Coronary artery (tissue), 2 donors: ENCODE measurements at places on chromosomes 6 and 20.

DNA sequence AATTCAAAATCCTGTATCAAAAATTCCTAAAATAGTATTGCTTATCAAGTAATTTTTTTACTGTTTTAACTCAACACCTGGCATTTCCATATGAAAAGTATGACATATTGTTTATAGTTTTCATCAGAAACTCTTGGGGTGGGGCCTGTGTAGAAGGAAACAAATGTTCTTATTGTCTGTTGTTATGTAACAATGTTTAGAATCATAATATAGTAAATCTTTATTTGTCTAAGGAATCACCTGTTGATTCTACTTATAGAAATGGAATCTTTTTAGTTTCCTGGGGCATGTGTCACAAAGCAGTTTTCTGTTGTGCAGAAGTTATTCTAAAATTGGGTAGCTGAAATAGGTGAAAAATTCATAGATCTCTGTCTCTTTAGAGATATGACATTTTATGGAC, 4.9 kb downstream of the ARMC2 start:
- DNase-seq, result no peak

DNA sequence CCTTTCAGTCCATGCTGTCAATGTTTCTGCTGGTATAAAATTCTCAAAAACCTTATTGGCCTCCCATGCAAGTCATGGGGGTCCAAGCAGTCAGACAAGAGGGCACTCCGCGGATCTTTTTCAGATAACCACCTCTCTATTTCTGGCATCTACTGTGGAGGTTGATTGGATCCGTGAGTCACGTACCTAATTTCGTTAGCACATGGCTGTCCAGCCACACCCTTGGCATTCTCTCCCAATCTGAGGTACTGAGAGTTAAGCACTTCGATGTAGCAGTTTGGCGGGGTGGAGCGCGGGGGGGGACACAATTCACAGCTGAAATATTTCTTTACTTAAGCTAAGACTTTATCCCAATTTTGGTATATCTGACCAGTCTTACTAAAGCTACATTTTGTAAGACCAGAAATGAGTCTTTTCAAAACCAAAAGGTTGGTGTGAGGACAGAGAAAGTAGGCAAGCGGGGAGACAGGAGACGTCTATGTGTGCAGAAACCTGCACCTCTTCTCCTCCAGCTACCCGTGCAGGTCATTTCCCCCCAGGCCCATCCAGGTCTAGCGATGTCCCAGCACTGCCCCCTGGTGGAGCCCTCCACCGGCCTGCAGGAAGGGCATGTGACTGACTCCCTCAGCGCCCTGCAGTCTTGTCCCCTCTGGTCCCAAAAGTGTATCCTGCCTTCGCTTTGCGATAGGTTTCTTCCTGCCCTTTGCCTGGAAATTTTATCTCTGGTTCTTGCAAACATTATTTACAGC, 113.1 kb downstream of the ADAT2 start:
- DNase-seq, result no peak

- DNase-seq, result no peak
These were observed 22.1 kb downstream of the DEK start for GRCh38 chr6:18242062-18242851.

DNA sequence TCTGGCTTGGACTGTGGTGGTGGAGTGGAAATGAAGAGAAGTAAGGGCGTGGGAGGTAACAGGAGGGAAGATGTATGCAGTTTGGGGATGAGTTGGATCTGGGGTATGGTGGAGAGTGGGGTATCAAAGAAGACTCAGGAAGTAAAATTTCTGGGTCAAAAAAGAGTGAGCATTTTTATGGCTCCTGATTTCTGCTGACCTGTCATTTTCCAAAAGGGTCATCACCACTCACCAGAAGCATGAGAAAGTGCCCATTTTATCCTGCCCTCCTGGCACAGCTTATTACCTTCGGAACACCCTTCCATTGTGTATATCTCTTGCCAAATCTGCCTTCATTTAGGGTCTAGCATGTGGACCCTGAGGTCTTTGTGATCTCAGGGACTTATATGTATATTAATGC, 17.3 kb downstream of the TOX2 start:
- DNase-seq, result no peak

DNA sequence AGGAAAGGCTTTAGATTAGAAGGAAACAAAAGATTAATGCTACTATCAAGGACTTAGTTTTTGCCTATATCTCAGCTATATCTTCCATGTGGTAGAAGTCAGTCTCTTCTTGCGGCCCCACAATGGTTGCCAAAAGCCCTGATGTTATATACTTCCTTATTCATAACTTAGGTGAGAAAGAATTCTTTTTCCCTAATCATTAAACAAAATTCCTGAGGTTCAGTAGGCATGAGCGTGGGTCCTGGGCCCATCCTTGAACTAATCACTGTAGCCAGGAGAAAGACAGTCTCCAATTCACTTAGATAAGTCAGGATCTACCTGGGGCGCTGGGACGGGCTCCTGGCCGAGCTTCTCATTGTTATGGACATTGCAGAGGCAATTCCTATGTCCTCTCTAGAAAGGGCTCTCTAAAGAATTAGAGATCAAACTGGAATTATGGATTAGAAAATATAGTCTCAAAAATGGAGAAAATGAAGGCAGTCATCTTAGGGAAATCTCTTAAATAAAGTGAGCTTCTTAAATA, 134.3 kb downstream of the KIF6 start:
- DNase-seq, result no peak

DNA sequence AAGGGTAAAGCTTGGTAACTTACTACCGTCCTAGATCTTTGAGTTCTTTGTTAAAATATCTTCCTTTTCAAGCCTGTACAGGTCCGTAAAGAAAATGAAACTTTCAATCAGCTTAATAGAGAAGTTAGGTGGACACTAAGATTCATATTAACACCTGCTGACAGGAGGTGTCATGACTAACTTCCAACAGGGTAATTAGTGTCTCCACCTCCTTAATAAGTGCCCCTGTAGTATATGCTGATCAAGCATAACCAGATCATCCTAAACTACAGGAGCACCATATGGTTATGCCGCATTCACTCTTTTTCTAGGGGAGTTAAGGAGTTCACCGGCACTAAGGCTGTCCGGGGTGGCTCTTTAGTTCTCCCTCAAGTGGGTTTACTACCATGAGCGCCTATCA, 23.9 kb upstream of the RALGAPA2 start:
- DNase-seq, result no peak

GRCh38 chr6:53192682-53193188, 44.1 kb upstream of the GCM1 start:
- no peak for DNase-seq

- DNase-seq, result no peak
These were observed 39.1 kb downstream of the VSTM2L start for GRCh38 chr20:37941992-37942391.

DNA sequence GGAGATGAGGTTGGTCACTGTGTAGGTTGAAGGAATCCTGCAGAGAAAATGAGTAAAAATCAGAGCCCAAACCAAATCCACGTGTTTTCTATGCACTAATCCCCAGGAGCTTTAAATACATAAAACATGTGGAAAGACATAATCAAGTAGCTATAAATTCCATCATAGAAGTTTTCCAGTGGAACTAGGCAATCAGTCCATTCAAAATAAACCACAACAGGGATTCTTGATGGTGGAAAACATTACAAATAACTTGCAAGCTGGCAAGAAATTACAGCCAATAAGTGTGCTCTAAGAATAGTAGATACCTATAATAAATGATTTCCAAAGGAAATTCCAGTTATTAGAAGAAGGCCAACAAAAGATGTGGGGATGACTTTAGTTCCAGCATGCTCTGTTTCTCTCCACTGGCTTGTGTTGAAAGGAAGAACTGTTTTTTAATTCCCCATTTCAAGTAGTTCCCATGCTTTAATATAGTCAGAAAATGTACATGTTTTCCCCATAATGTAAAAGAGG, 49.8 kb upstream of the ADGRG6 start:
- no peak for DNase-seq

DNA sequence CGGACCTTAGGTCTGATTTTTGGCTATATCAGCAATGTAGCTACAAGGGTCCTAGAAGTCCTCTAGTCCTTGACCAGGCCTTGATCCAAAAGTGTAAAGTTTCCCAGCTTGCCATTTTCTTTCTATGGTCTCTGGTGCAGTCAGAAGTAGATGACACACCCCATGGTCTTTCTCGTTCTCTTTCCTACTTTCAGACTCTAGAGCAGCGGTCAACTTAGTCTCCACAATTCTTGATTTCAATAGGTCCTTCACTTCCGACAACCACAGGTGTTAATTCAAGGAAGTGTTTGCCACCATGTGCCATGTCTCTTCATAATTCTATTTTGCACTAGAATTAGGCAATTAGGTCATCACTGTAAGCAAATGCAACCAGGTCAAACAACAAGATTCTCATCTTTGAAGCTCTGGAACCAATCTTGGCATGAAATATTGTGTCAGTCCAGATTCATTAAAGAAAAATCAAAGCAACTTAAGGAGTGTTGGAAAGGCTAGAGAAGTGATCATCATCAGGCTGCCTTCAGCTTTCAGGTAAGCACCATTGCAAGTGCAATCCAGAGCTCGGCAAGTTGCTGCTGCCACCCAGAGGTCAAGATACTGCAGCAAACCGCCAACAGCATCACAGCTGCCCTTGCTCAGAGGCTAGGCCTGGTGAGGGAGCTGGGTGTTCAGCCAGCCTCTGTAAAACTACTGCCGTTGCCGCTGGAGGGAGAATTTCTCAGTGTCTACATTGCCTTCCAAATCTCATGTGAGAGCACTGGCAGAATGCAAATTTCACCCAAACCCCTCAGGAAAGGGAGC, 5.6 kb upstream of the SYNE1 start:
- DNase-seq, result no peak

DNA sequence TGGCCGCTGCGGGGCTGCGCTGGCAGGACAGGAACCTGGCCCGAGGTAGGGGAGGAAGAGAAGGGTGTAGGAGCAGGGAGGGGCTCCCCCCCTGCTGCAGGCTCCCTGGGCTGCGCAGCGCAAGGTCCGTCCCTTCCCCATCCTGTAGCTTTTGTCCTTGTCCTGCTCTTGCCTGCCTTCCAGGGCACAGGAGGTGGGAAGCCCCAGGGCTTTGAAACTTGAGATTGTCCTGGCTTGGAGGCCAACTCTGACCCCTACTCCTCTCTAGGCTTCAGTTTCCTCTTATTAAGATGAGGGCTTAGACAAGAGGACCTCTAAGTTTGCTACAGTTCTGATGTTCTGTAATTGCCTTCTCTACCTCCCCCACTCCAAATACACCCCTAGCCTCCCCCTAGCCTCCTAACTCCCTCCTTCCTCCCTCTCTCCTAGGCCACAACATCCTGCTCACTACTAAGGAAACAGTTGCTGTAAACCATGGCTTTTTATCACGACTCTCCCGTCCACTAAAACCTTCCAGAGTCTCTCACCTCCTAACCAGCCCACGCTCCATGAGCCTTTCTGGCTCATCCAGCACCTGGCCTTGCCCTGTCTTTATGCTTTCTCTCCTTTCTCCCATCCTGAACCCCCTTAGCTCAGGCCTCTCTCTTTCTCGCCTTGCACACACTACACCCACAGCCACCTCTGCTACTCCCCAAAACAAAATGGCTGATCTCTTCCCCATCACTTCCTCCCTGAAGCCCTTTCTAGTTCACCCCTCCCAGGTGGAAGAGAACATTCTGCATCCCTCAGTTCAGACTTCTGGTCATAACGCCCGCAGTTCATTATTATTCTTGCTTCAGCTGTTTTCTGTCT, 10.2 kb downstream of the UNC5CL start:
- no peak for DNase-seq

GRCh38 chr6:167993169-167993568, 4.3 kb upstream of the KIF25 start:
- DNase-seq, result peak; percentile 61

DNA sequence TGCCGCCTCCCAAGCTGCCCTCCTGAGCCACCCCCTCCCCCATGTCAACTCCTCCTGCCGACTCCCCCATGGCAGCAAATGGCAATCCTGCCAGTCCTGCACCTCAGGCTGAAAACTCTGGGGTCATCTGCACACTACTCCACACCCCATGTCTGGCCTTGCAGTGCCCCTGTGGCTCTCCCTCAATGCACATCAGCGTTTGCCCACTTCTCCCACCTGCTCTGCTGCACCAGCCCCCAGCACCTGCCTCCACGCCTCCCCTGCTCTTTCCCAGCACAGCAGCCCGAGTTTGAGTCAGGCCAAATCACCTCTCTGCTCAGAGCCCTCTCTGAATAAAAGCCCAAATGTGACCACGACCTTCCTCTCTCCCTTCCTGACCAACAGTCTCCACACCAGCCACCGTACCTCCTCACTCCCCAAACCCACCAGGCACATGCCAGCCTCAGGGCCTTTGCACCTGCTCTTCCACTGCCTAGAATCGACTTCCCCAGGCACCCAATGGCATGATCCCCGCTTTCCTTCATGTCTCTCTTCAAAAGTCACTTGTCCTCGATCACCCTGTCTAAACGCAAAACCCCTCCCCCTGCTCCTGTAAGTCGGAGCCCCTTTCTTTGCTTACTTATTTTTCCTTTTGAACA, 4.3 kb downstream of the PXDC1 start:
- DNase-seq, result no peak

GRCh38 chr20:63685269-63686026, 11.0 kb upstream of the TNFRSF6B start:
- DNase-seq, result no peak

GRCh38 chr6:5950361-5950785, 56.4 kb downstream of the NRN1 start:
- DNase-seq, result no peak

DNA sequence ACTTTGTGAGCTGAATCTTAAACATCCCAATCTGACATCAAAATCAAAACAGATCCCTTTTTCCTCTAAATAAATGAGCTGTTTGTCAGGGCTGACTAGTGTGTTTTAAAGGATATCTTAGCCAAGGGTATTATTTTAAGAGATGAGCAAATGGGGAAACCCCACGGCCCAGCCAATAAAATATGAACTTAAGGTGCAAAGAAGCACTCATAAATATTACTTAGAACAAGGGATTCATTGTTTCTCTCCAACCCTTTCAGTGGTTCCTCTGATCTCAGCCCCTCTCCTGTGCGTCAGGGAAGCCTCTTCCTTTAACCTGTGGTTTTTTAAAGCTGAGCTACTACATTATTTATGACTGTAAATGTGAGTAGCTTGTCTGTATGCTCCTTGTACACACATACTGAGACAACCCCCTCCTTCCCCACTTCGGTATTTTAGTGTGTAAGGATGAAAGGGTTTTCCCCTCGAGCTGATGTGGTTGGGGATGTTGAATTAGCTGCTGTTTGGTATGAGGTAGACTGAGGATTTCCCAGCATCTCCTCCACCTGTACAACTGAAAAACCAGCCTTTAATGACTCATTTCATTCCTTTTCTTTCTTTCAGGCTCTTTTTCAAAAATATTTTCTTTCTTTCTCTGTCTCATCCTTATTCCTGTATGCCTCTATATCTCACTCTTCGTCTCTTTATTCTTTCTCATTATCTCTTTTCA, 6.5 kb downstream of the BMP5 start:
- DNase-seq, result no peak

GRCh38 chr6:52049252-52050050, 38.0 kb downstream of the PKHD1 start:
- no peak for DNase-seq

- no peak for DNase-seq
These were observed 49.9 kb downstream of the AIG1 start for GRCh38 chr6:143110572-143110971.

- DNase-seq, result no peak
These were observed 87.9 kb upstream of the CDYL start for GRCh38 chr6:4687989-4688947.

- no peak for DNase-seq
These were observed 3.7 kb downstream of the NAA20 start for GRCh38 chr20:20020908-20021307.

- DNase-seq, result no peak
These were observed 211.6 kb upstream of the ZNF217 start for GRCh38 chr20:53804920-53805894.

- peak; percentile 72 for DNase-seq
These were observed 9.5 kb downstream of the DAAM2 start for GRCh38 chr6:39801456-39802251.
